ENCODE measurements at places on chromosomes 3 and 15. TPM values are rescaled to one million over a fixed set of nuclear protein-coding genes. Genes with fewer than 3 reads are reported as not detected.

Gene ITIH1
- not detected for total RNA-seq

Gene IL17RE
- total RNA-seq = 87.3 TPM

- no peak for DNase-seq
Measured at GRCh38 chr3:184874709-184875644, 63.0 kb downstream of the VPS8 start.

- DNase-seq = no peak
Measured at GRCh38 chr3:184911570-184911969, 99.6 kb downstream of the VPS8 start.

- no peak for DNase-seq
Measured at GRCh38 chr3:192894676-192895075, 23.0 kb downstream of the MB21D2 start.

DNA sequence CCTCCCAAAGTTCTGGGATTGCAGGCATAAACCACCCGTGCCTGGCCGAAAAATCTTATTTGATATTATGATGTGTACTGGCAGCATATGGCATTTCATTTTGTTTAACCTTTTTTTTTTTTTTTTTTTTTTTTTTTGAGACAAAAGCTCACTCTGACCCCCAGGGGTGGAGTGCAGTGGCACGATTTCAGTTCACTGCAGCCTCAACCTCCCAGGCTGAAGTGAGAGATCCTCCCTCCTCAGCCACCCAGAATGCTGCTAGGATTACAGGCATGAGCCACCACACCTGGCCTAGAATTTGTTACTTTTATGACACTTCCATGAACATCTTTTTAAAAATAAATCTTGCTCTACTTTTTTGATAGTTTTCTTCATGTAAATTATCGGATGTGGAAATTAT is 12.0 kb downstream of the TERB2 start:
- no peak for DNase-seq

- DNase-seq = no peak
Measured at GRCh38 chr3:30518181-30518864, 88.1 kb upstream of the TGFBR2 start.

Data from left colon (tissue), 2 donors.